ENCODE measurements at places on chromosomes 5 and 9.

- no peak for DNase-seq
Measured at GRCh38 chr5:60340965-60341471, 358.9 kb downstream of the DEPDC1B start.

DNA sequence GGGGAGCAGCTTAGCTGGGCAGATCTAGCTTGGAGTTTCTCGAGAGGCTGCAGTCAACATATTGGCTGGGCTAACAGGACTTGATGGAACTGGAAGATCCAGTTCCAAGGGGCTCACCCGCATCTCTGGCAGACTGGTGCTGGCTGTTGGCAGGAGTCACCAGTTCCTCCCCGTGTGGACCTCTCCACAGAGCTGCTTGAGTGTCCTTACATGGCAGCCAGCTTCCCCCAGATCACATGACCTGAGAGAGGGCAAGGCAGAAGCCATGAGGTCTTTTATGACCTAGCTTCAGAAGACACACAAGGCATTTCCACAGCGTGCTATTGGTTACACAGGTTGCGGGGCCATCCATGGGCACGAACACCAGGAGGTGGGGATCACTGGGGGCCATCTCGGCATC is 26.4 kb upstream of the RXRA start:
- DNase-seq, result no peak

DNA sequence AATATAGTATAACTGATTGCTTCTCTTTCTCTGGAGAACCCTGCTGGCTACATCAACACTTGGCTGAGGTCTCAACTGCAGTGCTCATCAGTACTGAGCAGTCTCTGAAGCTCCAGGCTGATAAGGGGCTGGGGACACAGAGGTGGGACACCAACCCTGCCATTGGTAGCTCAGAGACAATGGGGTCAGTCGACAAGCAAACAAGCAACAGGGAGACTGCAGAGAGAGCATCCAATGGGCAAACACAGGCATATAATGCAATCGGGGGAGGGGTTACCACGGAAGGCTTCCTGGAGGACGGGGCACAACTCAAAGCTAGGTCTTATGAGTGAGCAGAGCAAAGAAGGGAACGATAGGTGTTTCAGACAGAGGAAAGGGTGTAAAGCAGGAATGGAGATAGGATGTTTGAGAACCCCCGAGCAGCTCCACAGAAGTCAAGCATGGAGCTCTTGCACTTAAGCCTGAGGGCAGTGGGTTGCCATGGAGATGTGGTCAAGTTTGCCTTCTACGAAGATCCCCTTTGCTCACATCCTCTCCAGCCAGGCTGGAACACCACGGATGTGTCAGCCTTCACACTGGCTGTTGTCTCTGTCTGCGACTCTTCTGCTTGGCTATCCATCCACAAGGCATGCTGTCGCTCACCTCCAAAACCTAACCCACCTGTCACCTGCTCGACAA is 21.5 kb upstream of the AKNA start:
- DNase-seq, result no peak

- DNase-seq, result no peak
Measured at GRCh38 chr5:172602783-172603231, 38.3 kb upstream of the NEURL1B start.

- no peak for DNase-seq
Measured at GRCh38 chr9:133945314-133945975, 46.7 kb downstream of the VAV2 start.

DNA sequence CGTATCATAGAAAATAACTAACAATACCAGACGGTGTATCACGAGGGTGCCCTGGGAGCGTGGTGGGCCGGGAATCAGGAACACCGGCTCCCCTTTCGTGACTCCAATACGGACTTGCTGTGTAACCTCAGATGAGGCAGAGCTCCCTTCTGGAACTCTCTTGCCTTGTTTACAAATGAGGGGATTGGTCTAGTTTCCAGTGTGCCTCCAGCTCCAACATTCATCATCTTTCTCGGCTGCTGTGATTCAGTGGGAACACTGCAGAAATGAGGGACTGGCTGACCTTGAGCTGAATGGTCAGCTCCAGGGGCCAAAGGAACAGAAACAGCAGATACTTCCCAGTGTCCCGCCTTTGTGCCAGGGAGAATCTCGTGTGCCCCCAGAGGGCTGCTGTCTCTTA is 22.6 kb upstream of the TGFBI start:
- DNase-seq, result no peak

DNA sequence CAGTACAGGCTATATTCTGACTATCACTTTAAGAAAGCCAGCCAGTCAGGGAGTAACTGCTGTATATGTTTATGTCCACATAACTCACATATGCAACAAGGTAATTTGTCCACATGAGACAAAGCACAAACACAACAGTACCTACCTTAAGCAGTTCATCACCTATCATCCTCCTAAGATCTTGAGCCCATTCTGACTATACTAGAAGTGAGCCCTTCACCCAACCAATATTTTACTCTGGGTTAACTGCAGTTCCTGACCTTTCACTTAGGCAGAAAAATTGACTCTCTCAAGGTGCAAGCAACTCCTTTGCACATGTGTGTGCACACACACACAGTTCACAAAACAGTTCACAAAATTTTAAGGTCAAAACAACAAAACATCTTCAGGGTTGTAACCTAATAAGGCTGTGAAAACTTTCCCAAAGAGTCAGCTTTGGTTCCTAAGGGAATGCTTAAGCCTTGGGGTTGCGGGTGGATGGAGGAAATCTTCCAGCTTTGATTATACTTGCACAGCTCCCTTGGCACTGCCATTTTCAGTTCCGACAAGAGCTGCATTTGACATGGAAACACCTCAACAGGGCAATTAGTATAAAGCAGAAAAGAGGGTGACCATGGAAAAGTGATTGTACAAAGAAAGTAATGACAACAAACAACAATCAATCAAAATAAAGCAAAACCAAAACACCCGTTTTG is 215.3 kb downstream of the NFIB start:
- DNase-seq, result no peak

- DNase-seq, result no peak
Measured at GRCh38 chr5:81286059-81286617, 15.2 kb upstream of the ZCCHC9 start.

- no peak for DNase-seq
Measured at GRCh38 chr9:95370064-95370463, 52.6 kb upstream of the FANCC start.

- DNase-seq, result no peak
Measured at GRCh38 chr5:145554399-145554798, 280.7 kb downstream of the PRELID2 start.

GRCh38 chr5:8538821-8539220 is 669.9 kb downstream of the MTRR start:
- DNase-seq, result no peak

- DNase-seq, result no peak
Measured at GRCh38 chr9:108316630-108317029, 539.2 kb downstream of the ACTL7B start.

GRCh38 chr5:57054671-57055070 is 102.7 kb upstream of the MIER3 start:
- no peak for DNase-seq

- DNase-seq, result no peak
Measured at GRCh38 chr5:135348918-135349317, 50.1 kb downstream of the MACROH2A1 start.

DNA sequence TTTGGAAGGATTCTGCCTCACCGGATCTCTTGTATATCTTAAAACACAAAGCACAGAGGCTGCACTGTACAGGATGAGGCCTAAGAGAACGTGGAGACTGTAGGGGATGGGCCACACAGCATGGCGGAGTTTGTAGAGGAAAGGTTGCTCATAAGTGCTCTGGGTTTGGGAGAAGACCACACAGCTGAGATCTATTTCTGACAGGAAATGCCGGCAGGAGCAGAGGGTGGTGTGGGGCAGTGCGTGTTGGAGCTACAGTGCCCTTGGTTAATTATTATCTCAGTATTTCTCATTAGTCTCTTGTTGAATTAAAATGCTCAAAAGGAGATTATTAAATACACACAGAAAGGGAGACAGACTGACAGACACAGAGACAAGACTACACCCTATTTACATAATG is 9.6 kb downstream of the PALM2AKAP2 start:
- DNase-seq, result no peak

DNA sequence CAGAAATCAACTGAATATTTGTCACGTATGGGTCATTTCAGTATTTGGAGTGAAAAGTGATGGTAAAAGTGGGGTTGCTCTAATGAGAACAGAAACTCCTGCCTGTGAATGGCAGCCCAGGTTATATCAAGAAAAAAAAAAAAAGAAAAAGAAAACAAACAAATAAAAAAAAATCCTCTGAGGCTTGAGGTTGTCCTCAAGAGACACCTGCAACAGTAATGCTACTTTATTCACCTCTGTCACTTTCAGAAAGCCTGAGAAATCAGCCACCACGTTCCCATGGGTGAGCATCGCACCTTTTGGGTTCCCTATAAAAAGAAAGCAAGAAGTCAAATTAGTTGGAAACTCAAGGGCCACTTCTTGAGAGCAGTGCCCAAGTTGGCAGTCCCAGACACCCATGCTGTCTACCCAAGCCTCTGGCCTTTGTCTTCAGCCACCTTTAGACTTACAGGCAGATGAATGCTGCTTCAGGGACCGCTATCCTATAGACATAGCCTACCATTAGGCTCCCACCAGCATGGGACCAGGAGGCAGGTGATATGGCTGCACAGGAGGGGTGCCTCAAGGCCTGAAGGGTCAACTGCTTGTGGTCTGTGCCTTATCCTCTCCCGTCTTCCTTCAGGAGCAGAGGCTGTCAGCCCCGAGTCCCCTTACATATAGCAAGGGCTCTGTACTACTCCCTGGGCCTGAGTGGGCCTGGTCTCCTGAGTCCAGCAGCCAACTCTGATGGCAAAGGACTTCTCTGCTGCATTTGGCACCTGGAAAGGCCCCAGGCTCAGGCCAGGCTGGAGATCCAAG is 31.1 kb upstream of the MEIKIN start:
- no peak for DNase-seq
